ENCODE measurements at places on chromosomes 16 and 17.
A peak's percentile ranks its signal among the peaks of the same experiment; 100 is the strongest.

DNA sequence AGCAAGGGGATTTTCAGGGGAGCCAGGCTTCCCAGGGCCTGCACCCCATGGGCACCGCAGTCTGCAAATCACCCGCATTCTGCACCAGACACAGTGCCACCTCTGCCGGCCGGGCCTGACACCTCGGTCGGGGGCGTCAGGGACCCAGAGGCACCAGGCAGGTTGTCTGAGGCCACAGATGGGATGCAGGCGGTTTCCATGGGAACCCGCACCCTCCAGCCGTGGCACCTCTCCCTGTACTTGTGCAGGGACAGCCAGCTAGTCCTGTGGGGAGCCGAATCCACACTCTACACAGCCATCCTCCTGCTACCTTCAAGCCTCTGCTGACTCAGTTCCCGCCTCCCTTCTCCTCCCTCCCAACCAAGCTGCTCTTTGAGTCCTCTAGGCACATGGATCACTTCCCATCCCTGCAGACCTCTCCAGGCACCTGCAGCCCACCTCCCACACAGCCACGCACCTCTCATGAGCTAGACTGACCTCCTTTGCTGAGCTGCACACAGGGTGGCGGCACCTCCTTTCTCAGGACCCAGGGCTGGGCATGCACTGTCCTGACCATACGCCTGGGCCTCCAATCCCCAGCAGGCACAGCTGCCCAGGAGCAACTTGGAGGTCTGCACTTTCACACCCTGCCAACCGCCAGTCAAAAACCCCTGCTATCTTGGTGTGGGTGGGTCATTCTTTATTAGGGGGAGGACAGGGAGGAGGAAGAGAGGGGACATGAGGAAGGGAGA is 119.5 kb downstream of the C16orf78 start:
- no peaks in the 10 kb centered on the region for H3K36me3 ChIP-seq
- no peaks in the 10 kb centered on the region for H3K4me1 ChIP-seq
- no peaks in the 10 kb centered on the region for H3K27me3 ChIP-seq
- no peak overlapping the region for H3K27ac ChIP-seq
- H3K4me3 ChIP-seq: no peak overlapping the region

DNA sequence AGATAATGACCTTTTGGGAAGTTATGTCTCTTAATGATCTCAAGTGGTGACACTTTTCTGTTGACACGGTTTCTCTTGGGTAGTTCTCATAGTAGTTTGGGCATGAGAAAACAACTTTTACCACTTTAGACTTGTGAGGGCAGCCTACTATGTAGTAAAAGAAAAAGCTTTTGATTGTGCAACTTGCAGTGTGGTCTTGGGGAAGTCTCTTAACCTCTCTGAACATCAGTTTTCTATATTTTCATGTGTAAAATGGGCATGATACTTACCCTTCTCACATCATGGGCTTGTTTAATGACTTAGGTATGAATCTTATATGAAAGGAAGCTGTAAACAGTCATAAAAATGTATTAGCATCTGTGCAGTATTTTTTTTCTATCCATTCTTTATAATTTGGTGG is 11.2 kb downstream of the NF1 start:
- no peaks in the 10 kb centered on the region for H3K27me3 ChIP-seq
- DNase-seq: no peak
- no peaks in the 10 kb centered on the region for H3K36me3 ChIP-seq
- H3K4me3 ChIP-seq: no peak overlapping the region

- no peak overlapping the region for H3K27ac ChIP-seq
- no peaks in the 10 kb centered on the region for H3K36me3 ChIP-seq
- H3K4me1 ChIP-seq: peaks cover 56% of the 10 kb centered on the region
- no peaks in the 10 kb centered on the region for H3K27me3 ChIP-seq
- H3K4me3 ChIP-seq: no peak overlapping the region
Observed at GRCh38 chr17:17966399-17966798, 5.8 kb downstream of the TOM1L2 start.

- no peaks in the 10 kb centered on the region for H3K36me3 ChIP-seq
- peak; percentile 48 for DNase-seq
- H3K4me3 ChIP-seq: no peak overlapping the region
Observed at GRCh38 chr17:75691371-75691791, 24.2 kb downstream of the SAP30BP start.

DNA sequence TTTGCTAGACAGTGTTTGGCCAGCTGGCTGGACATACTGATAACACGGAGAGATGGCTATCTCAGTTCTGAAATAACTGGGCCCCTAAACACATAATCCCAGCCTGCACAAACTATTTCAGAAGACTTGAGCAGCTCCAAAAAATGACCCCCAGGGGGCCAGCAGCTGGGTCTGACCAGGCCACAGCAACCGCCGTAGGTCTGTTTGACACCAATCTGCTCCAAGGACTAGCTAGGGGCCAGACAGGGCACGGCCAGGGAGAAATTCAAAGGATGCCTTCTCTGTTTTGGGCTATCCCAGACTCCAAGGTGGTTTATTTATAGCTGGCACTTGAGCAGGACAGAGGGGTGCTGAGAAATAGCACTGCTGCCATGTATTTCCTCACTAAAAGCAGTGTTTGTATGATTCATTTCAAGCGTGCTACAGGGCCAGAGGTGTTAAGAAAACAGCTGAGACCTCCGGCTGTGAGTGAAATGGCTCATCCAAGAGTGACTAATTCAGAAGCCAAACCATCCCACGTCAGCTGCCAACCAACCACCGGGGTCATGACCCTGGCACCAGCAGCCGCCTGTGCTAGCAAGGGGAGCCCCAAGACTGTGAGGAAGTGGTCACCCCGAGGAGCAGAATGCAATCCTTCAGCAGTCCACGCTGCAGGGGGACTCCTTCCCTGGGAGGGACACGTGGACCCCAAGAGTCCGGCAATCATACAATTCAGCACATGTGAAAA is 5.7 kb downstream of the GGA2 start:
- H3K36me3 ChIP-seq: no peaks in the 10 kb centered on the region
- H3K4me3 ChIP-seq: no peak overlapping the region
- H3K27me3 ChIP-seq: no peaks in the 10 kb centered on the region
- DNase-seq: peak; percentile 76
- H3K4me1 ChIP-seq: peaks cover 35% of the 10 kb centered on the region
- H3K27ac ChIP-seq: peak overlapping the region; percentile 34

DNA sequence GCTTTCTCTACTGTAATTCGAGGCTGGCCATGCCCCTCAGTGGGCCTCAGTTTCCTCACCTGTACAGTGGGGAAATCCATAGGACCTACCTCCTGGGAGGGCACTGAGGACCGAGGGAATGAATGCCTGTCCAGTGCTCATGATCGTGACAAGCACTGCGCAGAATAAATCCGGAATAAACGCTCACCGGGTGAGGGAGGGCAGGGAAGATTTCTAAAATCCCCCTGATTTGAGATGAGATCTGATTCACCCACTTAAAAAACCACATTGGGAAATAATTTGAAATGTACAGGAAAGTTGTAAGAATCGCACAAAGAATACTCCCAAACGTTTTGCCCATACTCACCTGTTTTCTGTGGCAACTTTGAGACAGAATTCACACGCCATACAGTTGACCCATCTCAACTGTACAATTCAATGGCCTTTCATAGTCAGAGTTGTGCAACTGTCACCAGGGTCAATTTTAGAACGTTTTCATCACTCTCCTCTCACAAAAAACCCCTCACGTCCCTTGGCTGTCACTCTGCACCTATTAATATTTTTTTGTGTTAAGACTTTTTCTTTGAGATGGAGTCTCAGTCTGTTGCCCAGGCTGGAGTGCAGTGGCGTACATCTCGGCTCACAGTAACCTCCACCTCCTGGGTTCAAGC is 49.8 kb downstream of the IRF8 start:
- no peaks in the 10 kb centered on the region for H3K36me3 ChIP-seq
- no peaks in the 10 kb centered on the region for H3K4me1 ChIP-seq
- no peak overlapping the region for H3K4me3 ChIP-seq
- no peak overlapping the region for H3K27ac ChIP-seq

- H3K36me3 ChIP-seq: no peaks in the 10 kb centered on the region
- H3K4me1 ChIP-seq: no peaks in the 10 kb centered on the region
- no peak overlapping the region for H3K27ac ChIP-seq
- H3K4me3 ChIP-seq: no peak overlapping the region
Observed at GRCh38 chr17:46071796-46072195, 72.7 kb downstream of the STH start.

- no peak overlapping the region for H3K4me3 ChIP-seq
- H3K27ac ChIP-seq: peak overlapping the region; percentile 9
- peaks cover 8% of the 10 kb centered on the region for H3K4me1 ChIP-seq
- no peaks in the 10 kb centered on the region for H3K27me3 ChIP-seq
Observed at GRCh38 chr16:22687031-22687530, 126.9 kb upstream of the HS3ST2 start.

DNA sequence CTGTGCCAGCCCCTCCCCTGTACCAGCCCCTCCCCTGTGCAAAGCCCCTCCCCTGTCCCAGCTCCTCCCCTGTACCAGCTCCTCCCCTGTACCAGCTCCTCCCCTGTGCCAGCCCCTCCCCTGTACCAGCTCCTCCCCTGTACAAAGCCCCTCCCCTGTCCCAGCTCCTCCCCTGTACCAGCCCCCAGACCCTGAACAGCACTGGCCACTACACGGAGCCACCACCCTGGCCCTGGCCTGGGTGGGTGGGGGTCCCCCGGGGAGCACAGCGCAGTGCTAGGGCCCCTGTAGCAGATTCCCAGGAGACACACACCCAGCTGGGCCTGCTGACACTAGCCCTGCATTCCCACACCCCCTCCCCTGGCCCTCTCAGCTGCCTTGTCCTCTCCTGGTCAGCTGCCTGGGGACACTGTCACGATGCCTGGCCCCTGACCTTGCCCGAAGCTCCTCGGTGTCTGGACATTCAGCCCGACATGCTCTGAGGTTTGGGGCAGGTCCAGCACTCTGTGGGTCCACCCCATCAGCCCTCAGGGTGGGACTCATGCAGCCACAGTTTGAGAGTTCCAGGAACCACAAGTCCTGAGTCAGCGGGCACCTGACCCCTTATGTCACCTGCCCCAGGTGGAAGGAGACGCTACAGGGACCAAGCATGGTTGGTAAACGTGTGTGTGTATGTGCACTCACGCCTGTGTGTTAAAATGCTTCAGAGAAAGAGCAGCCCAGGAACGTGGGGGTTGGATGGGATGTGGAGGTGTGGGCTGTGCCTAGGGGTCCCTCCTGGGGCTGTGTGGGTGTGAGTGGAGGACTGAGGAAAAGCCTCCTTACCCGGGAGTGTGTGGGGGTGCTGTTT is 114.2 kb downstream of the METRNL start:
- no peaks in the 10 kb centered on the region for H3K36me3 ChIP-seq
- H3K4me3 ChIP-seq: no peak overlapping the region

DNA sequence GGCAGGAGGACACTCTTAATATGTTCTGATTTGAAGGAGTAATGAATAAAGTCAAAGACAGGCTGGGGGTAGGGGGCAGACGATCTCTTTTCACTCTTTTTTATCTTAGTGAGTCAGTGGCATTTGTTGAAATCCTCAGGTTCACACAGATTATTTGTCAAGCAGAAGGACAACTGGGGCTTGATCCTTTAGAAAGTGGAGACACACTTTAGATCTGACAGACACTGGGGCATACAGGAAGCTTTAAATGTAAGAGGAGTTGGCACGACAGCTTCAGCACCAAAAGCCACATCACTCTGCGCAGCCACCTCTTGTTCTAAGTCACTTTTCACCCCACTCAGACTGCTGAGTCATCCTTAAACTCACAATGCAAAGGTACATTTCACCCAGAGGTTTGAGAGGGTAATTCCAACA is 121.5 kb downstream of the STXBP4 start:
- no peak overlapping the region for H3K4me3 ChIP-seq
- no peaks in the 10 kb centered on the region for H3K36me3 ChIP-seq
- H3K27ac ChIP-seq: no peak overlapping the region
- no peaks in the 10 kb centered on the region for H3K4me1 ChIP-seq

DNA sequence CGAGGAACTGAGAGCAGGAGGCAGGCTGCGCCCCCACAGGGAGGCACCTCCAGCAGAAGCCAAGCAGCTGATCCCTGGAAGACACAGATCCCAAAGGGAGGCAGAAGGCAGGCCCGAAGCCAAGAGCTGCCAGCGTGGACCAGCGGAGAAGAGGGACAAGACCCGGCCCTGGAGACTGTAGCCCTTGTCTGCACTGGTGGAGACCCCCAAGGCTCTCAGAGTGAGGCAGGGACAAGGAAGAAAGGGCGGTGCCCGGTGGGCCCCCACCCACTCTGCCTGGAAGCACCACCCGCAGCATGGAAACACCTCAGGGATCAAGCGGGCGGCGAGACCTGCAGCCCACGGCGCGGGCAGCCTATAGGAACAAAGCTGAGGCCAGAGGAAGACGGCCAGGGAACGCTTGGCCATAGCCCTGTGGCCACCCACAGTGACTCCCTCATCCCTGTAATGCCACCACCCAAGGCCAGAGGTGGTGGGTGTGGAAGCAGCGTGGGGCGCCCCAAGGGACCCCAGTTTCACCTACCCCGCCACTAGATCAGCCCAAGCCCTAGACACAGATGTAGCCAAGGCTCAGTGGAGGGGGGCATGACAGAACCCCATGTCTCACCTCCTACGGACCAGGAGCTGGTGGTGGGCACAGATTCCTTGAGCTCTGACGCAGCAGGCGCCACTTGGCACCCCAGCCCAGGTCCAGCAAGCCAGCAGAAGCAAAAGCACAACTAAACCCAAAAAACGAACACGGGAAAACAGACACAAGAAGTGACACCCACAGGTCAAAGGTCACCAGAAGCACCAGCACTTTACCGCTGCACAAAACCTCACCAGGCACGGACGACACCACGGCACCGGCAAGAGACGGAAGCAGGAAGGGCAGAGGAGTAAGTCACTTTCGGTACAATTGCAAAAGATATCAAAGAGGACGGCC is 2.9 kb upstream of the SIRT7 start:
- no peak overlapping the region for H3K27ac ChIP-seq
- no peaks in the 10 kb centered on the region for H3K27me3 ChIP-seq
- H3K36me3 ChIP-seq: peaks cover 9% of the 10 kb centered on the region
- H3K4me3 ChIP-seq: no peak overlapping the region

Data from sigmoid colon (tissue), 7 donors.